ENCODE measurements at places on chromosomes 3 and 15.

GRCh38 chr3:185988080-185988815 lies 50.4 kb upstream of the TRA2B start:
- no peak for DNase-seq

DNA sequence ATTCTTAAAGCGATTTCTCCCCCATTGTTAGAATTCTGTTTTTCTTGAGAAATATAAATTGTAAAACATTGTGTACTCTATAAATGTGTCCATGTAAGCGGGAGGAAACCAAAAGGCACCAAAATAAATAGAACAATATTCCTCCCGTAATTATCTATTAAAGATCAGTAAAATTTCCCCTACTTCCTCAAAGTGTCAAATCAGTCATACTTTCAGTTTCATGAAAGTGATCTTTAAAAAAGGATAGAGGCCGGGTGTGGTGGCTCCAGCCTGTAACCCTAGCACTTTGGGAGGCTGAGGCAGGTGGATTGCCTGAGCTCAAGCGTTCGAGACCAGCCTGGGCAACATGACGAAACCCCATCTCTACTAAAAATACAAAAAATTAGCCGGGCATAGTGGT lies 278.9 kb downstream of the MECOM start:
- DNase-seq = no peak

DNA sequence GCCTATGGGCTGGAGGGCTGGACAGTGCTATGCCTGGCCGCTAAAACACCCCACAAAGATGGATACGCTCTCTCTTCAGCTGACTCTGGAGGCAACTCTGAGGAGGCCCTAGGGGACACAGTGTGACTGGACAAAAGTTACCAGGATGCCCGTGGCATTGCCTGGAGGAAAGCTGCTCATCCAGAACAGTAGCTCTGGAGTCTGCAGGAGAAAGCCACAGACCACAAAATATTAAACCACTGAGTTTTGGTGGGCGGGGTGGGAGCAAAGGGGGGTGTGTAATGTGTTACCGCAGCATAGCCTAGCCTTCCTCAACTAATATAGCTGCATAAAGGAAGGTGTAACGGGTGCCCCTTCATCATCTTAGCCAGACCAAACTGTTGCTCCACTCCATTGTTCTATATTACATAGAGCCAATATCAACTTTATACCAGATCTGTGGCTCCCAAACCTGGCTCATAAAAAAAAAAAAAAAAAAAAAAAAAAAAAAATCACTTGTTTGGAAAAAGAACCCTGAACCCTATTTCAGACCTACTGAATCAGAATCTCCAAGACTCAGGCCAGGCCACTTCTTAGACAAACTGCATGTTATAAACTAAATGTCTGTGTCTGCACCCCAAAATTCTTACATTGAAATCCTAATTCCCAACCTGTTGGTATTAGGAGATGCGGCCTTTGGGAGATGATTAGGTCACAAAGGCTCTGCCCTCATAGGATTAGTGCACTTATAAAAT lies 132.6 kb downstream of the TNIK start:
- no peak for DNase-seq

- no peak for DNase-seq
These were observed 115.8 kb upstream of the PLCL2 start for GRCh38 chr3:16768956-16769355.

GRCh38 chr3:142224482-142225072 lies 808 bp downstream of the GK5 start:
- no peak for DNase-seq

DNA sequence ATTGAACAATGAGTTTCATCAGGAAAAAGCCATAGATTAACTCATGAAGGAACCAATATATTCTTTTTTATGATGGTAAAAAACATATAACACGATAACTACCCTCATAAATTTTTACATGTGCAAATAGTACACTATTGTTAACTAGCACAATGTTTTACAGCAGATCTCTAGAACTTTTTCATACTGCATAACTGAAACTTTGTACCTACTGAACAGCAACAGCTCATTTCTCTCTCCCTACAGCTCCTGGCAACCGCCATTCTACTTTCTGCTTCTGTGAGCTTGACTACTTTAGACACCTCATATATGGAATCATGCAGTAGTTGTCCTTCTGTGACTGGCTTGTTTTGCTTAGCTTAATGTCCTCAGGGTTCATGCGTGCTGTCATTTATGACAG lies 235.4 kb downstream of the NFKBIZ start:
- DNase-seq = no peak

- DNase-seq = peak; percentile 57
These were observed 91.2 kb downstream of the SENP2 start for GRCh38 chr3:185677146-185677829.

- no peak for DNase-seq
These were observed 652.2 kb downstream of the NAALADL2 start for GRCh38 chr3:175511219-175511785.

DNA sequence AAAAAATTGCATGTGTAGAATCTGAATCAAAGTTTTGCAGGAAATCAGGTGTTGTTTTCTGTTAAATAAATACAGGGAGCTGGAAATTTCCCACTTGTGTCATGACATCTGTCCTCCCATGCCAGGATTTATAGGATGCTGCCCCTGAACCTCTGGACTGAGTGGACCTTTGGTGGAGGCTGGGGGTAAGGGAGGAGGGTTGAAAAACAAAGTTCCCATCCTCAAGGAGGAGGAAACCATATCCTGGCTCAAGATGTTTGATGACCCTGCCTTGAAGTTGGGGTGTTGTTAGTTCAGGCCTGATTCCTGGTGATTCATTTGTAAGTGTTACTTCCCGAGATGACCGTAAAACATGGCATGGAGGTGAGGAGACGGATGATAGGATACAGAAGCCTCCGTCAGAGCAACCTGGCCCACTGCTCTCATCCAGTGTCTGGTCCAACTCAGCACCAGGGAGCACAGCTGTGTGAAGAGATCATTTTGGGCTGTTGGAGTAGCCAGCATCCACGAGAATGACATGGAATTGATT lies 223.6 kb downstream of the CACNA2D3 start:
- DNase-seq = no peak

- DNase-seq = no peak
These were observed 4.8 kb downstream of the TKT start for GRCh38 chr3:53250881-53251605.

GRCh38 chr3:161852744-161853143 lies 356.1 kb downstream of the OTOL1 start:
- DNase-seq = no peak

DNA sequence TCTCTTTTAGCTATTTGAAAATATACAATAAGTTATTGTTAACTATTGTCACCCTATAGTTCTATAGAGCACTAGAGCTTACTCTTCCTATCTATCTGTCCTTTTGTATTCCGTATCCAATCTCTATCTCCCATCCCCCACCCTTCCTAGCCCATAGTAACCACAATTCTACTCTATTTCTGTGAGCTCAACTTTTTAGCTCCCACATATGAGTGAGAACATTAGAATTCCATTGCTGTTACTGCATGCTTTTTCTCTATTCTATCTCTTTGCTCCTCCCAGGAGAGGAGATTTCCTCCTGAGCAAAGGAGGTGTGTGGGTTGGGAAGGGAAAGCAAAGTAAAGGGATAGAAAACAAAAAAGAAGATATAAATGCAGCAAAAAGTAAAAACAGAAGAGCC lies 105.6 kb upstream of the SLC4A7 start:
- DNase-seq = no peak

DNA sequence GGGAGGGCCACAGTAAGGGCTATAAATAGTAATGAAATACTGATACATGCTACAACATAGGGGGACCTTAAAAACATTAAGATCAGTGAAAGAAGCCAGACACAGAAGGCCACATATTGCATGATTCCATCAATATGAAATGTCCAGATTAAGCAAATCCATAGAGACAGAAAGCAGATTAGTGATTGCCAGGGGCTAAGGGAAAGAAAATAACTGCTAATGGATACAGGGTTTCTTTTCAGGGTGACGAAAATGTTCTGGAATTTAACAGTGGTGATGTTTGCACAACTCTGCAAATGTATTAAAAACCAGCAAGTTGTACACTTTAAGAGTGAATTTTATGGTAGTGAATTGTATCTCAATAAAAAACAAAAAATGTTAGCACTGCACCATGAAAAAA lies 37.0 kb downstream of the PIK3R4 start:
- no peak for DNase-seq

GRCh38 chr3:167575000-167575600 lies 78.6 kb downstream of the WDR49 start:
- DNase-seq = peak; percentile 40
